ENCODE measurements at places on chromosomes 1 and 21.

- no peak for DNase-seq
Observed at GRCh38 chr1:21157054-21157453, 19.6 kb downstream of the EIF4G3 start.

GRCh38 chr1:155978325-155978972, at the start of gene ARHGEF2:
Gene ARHGEF2 (minus strand): TSS chr1:155978547. CDS start chr1:155978427, 120 bp downstream.
- DNase-seq, result peak; percentile 40

DNA sequence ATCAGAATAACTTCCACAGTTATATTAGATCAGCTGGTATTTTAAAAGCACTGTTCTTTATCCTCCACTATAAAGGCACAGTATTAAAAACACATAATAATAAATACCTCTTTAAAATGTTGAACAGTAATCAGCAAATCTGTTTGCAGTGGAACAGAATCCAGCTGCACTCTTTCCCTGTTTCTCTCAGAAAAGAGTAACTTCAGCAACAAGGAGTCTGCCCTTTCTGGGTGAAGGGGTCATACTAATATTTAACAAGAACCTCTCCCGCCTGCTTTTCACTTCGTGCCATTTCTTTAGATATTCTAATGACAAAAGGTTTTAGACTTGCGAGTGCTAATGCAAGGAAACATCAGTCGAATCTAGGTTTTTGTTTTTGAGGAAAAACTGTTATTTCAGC, 194.2 kb upstream of the FMN2 start:
- no peak for DNase-seq

- no peak for DNase-seq
Observed at GRCh38 chr1:221556435-221556834, 185.5 kb downstream of the DUSP10 start.

All from SW 1271 (cell line).